Activated CD4-positive, alpha-beta T cell treated with anti-CD3 and anti-CD28 coated beads, Interleukin-2, amount 10 ng/mL, durations not matched to agents 7 days and 5 days (primary cell): ENCODE measurements at places on chromosomes 7 and 10. TPM values are rescaled to one million over a fixed set of nuclear protein-coding genes. Genes with fewer than 3 reads are reported as not detected.

Gene PIK3CG
- 51.6 TPM for total RNA-seq

Gene TFPI2
- total RNA-seq: not detected

Gene CTBP2
- 0.40 TPM for total RNA-seq

Gene SNX10
- total RNA-seq: 28.9 TPM

Gene MYH16
- not detected for total RNA-seq

Gene SRRT
- 262 TPM for total RNA-seq

Gene SEPHS1
- total RNA-seq: 74.9 TPM

Gene GARS1
- 167 TPM for total RNA-seq

Gene C7orf33
- total RNA-seq: not detected

Gene DLD
- total RNA-seq: 60.5 TPM

Gene ANKRD61
- 0.22 TPM for total RNA-seq

Gene SLC13A1
- not detected for total RNA-seq

GRCh38 chr10:3729397-3729976, 55.5 kb downstream of the KLF6 start:
- H3K36me3 ChIP-seq: no peaks in the 10 kb centered on the region
- no peak for DNase-seq
- H3K27me3 ChIP-seq: peaks cover 15% of the 10 kb centered on the region
- H3K4me1 ChIP-seq: no peaks in the 10 kb centered on the region

DNA sequence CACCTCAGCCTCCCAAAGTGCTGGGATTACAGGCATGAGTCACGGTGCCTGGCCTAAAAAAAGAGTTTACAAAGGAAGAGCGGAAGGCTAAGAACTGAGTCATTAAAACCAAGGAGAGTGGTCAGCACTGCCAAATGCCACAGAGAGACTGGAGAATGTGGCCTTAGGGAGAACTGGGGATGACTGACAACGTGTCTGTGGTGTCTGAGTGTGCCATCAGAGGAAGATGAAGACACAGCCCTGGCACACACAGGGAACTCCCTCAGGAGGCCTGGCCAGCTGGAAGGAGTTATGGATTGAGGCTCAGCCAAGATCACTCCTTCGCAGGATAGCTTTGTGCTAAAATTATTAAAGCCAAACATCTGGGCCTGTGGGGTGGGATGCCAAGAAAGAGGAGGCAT, 3.9 kb upstream of the INA start:
- H3K36me3 ChIP-seq: no peaks in the 10 kb centered on the region
- peaks cover 36% of the 10 kb centered on the region for H3K27me3 ChIP-seq
- no peak overlapping the region for H3K27ac ChIP-seq
- no peak for DNase-seq
- peaks cover 8% of the 10 kb centered on the region for H3K4me1 ChIP-seq

- no peak overlapping the region for H3K27ac ChIP-seq
- no peak overlapping the region for H3K4me3 ChIP-seq
- H3K27me3 ChIP-seq: peaks cover 4% of the 10 kb centered on the region
- no peaks in the 10 kb centered on the region for H3K4me1 ChIP-seq
- H3K36me3 ChIP-seq: no peaks in the 10 kb centered on the region
Observed at GRCh38 chr10:18104223-18104872, 35.9 kb upstream of the CACNB2 start.

GRCh38 chr7:41612798-41613197, 90.1 kb downstream of the INHBA start:
- DNase-seq: no peak
- no peak overlapping the region for H3K4me3 ChIP-seq
- H3K27ac ChIP-seq: no peak overlapping the region

GRCh38 chr10:6601246-6601805, 21.2 kb upstream of the PRKCQ start:
- H3K4me1 ChIP-seq: peaks cover 86% of the 10 kb centered on the region
- no peak overlapping the region for H3K4me3 ChIP-seq
- H3K27me3 ChIP-seq: no peaks in the 10 kb centered on the region
- H3K27ac ChIP-seq: peak overlapping the region; percentile 80
- H3K36me3 ChIP-seq: peaks cover 51% of the 10 kb centered on the region

DNA sequence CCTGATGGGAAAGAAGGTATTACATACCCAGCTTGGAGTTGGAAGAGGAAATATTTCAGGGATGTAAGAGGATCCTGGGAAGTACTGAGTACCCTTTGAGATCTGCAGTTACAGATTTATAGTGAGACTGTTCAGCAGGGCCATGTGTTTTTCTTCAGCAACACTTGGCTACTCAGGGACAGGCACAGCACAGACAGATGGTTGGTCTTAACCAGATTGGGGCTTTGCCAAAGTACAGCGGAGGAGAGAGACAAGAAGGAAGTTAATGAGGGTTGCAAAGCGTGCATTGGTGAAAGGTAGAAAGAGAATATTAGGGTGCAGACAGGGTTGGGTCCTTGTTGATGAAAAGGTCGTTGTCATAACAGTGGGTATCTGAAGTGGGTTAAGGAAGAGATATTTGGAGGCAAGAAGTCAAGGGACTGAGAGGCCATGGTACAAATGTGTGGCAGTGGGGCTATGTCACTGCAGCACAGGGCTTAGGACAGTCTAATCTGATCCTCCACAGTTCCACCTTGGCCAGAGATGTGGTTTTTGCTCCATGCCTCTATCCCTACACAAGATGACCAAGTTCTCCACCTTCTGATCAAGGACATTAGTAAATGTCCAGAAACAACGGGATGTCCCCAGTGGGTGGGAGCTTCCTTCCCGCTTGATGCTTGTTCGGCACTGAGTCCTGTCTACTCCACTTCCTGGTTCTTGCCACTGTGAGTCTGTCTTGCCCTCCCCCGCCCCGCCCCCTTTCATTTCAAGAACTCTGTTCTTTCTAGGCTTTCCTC, 18.9 kb upstream of the DNAJC1 start:
- DNase-seq: peak; percentile 59
- H3K4me1 ChIP-seq: peaks cover 15% of the 10 kb centered on the region
- H3K27ac ChIP-seq: peak overlapping the region; percentile 89
- H3K36me3 ChIP-seq: peaks cover 6% of the 10 kb centered on the region

DNA sequence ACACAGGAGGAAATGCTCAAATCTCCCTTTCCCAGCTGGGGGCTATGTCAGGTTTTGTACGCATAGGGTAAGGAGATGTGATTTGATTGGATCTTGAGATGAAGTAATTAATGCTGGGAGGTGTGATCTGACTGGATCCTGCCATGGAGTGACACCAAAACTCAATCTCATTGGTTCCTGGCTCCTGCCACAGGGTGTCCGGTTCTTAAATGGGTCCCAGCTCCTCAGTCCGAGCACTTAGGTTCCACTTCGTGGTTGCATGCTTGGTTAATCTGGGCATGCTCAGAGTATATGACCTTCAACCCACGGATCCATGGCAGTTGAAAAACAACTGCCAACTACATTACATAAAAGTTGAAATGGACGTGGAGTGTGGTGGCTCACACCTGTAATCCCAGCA, 3.1 kb upstream of the ZNF12 start:
- peaks cover 17% of the 10 kb centered on the region for H3K36me3 ChIP-seq
- H3K27ac ChIP-seq: no peak overlapping the region
- no peak for DNase-seq
- H3K4me1 ChIP-seq: peaks cover 20% of the 10 kb centered on the region

- no peaks in the 10 kb centered on the region for H3K27me3 ChIP-seq
- no peak overlapping the region for H3K27ac ChIP-seq
- no peak for DNase-seq
Observed at GRCh38 chr7:99034932-99035722, 108.8 kb downstream of the SMURF1 start.

DNA sequence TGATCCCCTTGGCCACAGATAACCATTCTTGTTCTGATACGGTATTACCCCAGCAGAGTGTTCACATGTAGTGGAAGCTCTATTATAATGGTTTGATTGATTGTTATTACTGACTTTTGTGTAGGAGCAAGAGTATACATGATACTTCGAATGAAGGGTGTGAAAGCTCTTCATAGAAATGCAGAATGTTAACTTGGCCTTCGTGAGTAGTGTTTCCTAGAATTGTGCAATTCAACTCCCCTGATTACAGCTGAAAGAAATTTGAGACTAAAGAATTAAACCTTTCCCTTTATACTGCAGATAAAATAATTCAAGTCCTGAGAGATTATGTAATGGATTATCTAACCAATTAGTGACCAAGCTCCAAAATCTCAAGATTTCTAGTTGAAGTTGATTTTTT, 38.2 kb downstream of the MKLN1 start:
- H3K27me3 ChIP-seq: no peaks in the 10 kb centered on the region
- no peak overlapping the region for H3K4me3 ChIP-seq
- H3K36me3 ChIP-seq: peaks cover 15% of the 10 kb centered on the region
- no peak for DNase-seq
- peaks cover 54% of the 10 kb centered on the region for H3K4me1 ChIP-seq

DNA sequence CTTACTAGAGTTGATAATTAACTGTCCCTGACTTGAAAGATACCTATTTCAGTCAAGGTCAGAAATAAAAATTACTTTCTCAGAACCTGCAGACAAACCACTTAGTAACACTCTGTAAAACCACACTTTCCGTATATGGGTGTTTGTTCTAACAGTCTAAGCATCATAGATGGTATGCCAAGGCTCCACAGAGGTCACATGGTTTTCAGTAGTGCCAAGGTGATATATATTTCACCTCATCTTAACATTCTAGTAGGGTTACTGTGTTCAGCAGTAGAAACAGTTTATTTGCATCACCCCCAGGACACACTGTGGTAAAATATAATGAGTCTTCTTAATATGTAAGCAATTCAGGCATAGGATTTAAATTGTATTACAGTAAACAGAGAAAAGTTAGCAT, 61.5 kb downstream of the KCND2 start:
- H3K4me3 ChIP-seq: no peak overlapping the region
- no peak for DNase-seq
- H3K4me1 ChIP-seq: no peaks in the 10 kb centered on the region
- H3K27me3 ChIP-seq: no peaks in the 10 kb centered on the region
